Head of caudate nucleus (tissue), 42 donors: ENCODE measurements at places on chromosomes 1 and 21.

GRCh38 chr1:93614541-93614940 is 67.1 kb downstream of the BCAR3 start:
- no peak for DNase-seq

GRCh38 chr1:42173961-42174735 is 9.6 kb upstream of the GUCA2A start:
- no peak for DNase-seq

GRCh38 chr1:159748370-159748769 is 32.4 kb upstream of the DUSP23 start:
- DNase-seq = no peak

- no peak for DNase-seq
These were observed 45.0 kb downstream of the STUM start for GRCh38 chr1:226593541-226593940.

DNA sequence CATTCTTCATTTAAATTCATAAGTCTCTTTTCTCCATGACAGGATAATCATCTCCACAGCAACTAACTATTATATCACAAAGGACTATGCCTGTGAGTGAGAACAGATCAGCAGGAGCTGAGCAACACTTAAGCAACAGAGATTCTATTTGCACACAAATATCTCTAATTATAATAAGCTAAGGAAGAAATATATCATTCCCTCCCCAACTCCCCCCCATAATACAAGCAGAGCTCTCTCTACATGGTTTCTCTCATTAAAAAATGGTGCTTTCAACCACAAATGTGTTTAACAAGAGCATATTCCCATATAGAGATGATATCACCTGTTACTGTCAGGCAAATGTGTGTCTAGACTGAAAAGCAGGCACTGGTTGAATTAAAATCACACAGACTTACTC is 34.5 kb upstream of the NIBAN1 start:
- DNase-seq = no peak

DNA sequence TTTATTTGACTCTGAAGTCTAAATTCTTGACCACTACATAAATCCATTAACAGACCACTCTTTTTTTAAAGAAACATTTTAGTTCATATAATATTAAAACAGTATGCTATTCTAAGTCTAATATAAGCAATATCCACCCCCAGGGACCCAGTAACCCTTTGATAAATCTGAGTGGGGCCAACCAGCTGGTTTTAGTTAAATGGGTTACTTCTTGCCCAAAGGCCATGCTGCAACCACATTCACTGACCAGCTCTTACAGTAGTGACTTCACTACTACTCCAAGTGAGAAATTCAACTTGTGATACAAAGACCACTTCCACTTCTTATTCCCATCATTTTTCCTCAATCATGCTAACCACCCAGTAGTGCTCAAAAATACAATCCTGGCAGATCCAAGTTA is 20.5 kb downstream of the FUBP1 start:
- no peak for DNase-seq

DNA sequence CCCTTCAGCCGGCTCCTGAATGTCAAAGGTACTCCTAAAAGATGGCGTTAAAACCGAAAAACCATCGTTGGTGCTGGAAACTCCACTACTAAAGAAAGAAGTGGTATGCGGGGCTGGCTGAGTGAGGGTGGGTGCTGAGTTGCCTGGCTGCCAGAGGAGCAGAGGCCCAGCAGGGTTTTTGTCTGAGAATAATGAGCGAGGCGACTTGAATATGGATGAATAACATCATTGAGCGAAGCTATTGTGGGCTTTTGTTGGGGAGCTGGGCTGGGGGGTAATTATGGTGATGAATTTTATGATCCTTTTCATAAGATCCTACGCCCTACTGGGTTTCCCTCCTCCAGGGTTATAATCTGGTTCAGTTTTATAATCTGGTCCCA is 2.0 kb downstream of the PDPN start:
- DNase-seq = peak; percentile 32

DNA sequence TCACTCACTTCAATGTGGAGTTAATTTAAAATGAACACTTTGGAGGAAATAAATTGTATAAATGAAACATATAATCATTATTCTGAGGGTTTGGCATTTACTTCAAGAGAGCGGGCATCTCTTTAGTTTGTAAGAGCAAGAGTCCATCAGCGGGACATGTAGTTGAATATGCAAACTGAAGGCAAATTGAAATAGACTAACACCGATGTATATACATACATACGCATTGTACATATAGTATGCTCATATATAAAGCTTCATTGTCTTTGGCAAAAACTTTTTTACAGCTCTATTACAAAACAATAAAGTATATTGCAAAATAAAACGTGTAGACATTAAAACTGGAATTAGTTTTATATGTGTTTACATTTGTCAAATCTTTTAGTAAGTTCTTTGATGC is 328.9 kb downstream of the LTN1 start:
- DNase-seq = no peak

GRCh38 chr1:7857985-7858384 is 5.1 kb upstream of the UTS2 start:
- no peak for DNase-seq

DNA sequence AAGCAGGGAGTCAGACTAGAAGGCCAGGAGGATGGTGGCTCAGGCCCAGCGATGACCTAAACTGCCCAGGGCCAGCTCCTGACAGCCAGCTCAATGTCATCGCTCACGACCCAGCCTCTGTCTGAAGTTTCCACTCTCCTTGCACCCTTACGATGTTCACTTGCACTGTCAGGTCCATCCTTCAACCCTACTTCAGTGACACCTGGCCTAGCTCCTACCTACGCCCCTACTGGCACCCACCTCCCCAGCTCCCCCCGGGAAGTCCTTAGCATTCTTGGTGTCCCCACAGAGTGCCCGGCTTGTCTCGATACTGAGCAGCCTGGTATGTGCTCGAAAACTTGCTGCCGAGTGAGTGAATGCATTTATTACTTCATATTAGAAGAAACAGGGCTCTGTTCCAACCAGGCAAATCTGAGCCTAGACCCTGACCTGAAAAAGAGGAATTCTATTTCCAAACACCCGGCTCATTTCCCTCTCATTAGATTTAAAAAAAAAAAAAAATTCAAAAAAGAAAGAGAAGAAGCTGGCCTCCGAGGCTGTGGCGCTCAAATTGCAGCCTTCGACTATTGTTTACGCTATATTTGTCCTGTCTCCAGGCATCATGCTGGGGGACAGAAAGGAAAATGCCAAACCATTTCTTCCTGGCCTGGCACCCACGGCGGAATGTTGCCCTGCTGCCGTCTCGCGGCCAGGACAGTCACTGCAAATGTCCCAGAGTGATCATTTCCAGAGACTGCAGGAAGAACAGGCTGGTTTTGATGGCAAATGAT is 29.8 kb upstream of the LRRC38 start:
- DNase-seq = peak; percentile 77

DNA sequence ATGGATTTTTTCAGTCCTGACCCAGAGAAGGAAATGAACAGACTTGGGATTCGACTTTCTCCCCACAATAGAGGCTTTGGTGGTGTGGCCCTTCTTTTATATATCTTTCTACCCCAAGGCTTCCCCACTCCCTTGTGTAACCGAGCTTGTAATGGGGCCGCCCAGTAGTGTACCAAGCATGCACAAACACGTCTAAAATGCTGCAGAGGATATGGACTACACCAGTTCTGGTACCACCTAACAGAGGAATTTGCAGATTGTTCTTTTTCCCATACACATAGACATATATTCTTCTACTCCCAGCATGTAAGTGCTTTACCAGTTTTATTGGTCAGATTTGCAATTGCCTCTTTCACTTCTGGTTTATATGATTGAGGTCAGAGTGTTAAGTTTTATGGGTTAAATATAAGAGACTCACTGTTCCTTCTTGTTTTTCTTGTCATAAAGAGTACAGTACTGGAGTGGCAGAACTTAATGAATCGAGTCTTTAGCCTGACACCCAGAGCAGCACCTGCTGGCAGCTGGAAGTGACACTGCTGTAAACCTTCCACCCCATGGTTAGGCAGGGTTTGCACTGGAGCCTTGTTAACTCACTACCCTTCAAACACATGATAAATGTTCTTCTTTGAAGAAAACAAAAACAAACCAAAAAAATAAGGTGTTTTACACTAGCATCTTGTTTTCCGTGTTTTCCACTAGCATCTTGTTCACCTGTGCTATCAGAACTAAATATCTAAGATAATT is 198.6 kb downstream of the PTPRC start:
- no peak for DNase-seq

DNA sequence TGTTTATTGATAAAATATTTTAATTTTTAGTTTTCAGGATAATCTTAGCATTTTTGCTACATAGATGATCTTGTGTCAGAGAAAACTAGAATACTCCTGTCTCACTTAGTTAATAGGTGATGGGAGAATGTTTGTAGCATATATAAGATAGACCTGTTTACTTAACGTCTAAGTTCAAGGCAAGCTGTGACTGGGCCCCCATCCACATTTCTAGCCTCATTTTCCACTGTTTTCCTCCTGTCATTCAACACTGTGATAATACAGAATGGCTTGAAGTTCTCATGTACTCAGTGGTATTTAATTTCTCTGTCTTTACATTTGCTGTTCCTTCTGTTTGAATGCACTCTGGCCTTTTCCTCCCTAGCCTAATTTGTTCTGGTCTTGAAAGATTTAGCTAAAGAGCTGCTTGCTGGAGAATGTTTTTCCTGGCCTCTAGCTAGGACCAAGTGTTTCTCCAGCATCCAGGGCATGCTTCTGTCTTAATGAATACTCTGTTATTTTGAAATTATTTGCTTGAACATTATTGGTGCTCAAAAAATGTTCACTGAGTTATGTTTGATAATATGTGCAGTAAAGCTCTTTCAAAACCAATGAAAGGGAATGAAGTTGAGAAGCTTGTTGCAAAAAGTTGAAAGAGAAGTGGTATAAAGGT is 37.3 kb downstream of the USP25 start:
- no peak for DNase-seq

GRCh38 chr1:201652181-201652580 is 113.3 kb downstream of the NAV1 start:
- no peak for DNase-seq

- DNase-seq = no peak
These were observed 20.7 kb downstream of the KCNA10 start for GRCh38 chr1:110498270-110498669.

- peak; percentile 64 for DNase-seq
These were observed 1.1 kb downstream of the BCAR3 start for GRCh38 chr1:93680420-93681100.

DNA sequence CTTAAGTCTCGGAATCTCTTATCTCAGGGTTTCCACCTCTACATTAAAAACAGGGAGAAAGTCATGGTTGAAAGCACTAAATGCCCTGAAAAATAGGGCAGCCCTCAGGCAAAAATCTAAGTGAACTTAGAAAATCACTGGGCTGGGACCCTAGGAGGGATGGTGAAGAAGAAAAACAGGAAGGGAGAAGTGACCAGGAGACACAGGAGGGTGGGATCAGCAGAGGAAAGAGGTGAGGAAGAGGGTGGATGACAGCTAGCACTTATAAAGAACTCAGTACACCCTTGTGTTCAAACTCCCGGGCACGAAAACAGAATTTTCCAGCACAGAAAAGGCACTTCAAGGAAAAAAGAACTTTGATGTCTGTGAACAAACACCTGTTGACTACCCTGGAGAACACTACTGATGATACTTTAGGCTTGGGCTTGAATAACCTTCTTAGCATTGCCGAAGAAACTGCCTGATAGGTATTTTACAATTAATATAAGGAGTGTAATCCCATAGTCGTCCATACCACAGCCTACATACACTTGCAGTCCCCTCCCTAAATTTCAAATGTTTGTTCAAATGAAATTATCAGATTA is 2.0 kb downstream of the CHML start:
- DNase-seq = no peak

DNA sequence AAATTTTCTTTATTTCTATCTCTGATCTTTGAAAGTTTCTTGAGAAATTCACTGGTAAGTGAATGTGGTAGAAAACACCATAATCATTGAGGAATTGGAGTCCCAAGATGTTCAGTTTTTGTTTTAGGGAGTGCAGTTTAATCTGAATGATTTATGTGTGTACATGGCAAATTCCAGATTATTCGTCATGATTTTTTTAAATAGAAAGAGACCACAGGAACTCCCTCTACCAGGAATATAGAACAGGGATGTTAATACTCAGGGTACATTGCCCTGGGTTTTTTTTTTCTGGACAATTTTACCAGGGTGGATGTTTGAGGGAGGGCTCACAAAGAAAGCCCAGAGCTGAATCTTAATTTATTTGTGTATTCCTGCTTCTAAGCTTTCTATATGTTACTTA is 109.0 kb downstream of the VPS13D start:
- no peak for DNase-seq

GRCh38 chr1:7611421-7612010 is 159.6 kb upstream of the VAMP3 start:
- no peak for DNase-seq

- DNase-seq = peak; percentile 51
These were observed 884 bp upstream of the LRRC8C start for GRCh38 chr1:89631816-89632656.

DNA sequence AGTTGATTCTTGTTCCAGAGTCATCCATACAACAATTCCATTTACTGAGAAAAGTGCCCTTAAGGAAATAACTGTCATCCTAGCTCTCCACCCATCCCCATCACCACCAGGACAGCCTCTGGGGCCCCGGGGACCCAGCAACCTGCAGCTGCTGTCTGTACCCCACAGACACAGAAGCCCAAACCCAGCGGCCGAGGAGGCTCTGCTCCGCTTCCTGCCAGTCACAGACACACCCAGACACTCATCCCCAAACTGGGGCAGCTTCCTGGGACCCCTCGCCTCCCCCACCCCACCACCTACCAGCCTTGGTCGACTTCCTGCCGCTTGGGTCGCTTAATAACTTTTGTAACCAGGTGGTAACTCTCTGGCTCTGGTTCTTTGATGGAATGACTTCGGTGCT is 121.6 kb upstream of the SLC25A33 start:
- DNase-seq = no peak

GRCh38 chr1:31374511-31375196 is 1.8 kb upstream of the FABP3 start:
- no peak for DNase-seq

DNA sequence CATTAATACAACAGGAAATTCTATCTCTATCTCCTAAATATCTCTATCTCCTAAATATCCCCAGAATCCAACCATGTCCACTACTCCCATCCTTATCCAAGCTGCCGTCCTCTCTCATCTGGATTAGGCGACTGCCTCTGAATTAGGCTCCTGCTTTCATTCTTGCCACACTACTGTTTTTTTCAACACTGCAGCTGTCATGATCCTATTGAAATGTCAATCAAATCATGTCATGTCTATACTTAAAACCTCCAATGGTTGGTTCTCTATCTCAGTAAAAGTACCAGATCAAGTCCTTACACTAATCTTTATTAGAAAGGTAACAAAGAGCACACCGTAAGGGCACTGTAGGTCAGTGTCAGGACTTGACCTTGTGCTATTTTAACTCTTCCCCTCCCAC is 82.0 kb upstream of the NFIA start:
- DNase-seq = no peak

GRCh38 chr1:230208619-230209261 is 141.7 kb downstream of the GALNT2 start:
- DNase-seq = peak; percentile 43
